ENCODE measurements at places on chromosomes 4 and X.

DNA sequence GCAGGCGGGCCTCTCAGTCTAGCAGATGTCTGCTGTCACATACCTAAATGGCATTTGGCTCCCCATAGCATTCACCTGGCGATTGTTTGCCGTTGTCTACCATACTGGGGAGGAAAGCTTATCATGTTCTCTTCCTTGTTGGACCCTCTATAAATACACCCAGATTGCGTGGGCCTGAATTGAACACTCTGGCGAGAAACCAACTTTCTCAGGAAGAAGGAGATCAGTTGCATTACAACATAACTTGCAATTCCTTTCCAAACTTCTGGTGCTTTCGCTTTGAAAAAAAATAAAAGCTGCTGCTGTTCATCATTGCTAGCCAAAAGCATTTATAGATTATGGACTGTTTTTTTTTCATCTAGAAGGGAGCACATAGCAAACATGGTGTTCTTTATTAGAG is 230.0 kb upstream of the GPC4 start:
- no peak for DNase-seq

- no peak for DNase-seq
These were observed 45.5 kb upstream of the HS3ST1 start for GRCh38 chr4:11474146-11474545.

DNA sequence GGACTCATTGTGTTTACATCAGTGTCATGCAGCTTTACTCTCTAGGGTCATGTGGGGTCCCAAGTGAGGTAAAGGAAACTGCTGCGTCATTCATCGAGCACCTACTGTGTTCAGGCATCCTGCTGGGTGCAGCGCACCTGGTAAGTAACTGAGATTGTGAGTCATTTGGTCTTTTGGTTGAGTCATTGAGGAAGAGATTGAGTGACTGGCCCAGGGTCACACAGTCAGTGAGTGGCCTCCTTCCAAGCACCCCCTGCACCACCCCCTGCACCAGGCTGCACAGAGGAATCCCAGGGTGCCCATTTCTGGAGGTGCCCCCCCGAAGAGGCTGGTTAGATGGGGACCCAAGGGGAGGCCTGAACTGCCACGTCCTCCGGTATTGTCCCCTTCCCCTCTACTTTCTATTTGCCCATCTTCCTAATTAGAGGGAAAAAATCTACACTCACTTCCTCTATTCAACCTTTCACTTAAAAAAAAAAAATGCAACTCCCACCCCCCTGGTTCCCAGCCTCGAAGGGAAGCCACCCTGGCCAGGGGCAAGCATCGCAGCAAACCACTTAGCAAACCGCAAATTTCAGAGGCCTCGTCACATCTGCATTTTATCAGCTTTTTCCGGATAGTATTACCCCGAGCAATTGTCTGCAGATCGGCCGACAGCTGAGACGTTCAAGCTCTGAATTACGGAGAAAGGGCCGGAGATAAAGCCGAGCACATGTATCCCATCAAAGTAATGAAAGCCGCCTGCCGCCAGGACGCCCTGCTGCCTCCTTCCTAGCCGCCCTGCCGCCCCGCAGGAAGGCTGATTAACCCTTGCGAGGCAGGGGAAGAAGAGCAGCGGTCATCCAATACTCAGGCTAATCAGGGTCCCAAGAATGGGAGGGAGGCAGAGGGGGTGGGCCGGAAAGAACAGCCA is 96.3 kb upstream of the MSX1 start:
- DNase-seq, result peak; percentile 7

- no peak for DNase-seq
These were observed 23.0 kb upstream of the UGT2B4 start for GRCh38 chr4:69518538-69519198.

DNA sequence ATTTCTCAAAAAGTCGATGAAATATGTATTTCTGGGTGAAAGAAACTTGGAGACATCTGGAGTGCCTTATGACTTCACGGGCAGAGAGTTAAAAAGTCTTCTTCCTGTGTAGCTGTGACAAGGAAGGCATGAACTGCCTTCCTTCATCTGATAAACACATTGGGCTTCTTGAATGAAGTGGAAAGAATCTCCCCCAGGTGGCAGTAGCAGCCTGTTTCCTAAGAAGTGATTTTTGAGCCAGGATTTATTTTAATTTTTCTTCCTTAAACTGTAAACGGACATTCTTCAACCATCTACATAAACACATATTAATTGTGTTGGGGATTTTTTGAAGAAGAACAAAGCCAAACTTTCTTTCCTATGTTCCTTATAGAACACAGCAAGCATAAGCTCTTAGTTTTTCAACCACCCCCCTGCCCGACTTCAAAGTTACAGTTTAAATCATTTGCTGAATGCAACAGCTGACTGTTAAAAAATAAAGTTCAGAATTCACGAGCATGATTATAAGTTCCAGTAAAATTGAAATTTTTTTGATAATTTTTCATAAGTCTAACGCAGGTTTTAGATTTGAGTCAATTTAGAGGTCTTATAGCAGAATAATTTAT is 980 bp upstream of the GIMD1 start:
- no peak for DNase-seq

DNA sequence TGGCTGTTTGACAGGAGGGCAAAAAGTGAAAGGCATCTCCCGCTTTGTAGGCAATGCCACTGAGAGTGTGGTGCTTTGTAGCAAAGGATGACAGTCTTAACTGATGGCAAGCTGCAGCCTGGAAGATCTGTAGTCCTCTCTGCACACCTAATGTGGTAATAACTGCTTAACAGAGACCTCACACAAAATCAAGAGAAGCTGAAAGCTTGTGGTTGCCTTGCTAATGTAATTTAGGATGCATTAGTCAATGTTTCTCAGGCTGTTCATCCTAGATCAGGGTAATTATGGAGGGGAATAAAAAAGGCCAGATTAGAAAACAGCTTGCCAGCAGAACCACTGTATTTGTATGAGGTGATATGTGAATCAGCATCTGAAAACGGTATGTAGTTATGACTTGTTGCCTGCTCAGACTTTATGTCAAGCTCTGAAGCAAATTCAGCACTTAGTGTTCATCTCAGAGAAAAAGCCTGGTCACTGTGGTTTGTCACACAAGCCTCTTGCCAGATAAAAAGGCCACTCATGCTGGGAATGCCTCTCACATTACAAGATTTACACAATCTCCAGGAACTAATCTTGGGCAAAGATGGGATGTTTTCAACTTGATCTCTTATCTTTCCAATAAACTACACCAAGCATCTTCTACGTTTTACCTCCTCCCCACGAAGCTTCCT is 130.8 kb downstream of the ENOX2 start:
- DNase-seq, result no peak

DNA sequence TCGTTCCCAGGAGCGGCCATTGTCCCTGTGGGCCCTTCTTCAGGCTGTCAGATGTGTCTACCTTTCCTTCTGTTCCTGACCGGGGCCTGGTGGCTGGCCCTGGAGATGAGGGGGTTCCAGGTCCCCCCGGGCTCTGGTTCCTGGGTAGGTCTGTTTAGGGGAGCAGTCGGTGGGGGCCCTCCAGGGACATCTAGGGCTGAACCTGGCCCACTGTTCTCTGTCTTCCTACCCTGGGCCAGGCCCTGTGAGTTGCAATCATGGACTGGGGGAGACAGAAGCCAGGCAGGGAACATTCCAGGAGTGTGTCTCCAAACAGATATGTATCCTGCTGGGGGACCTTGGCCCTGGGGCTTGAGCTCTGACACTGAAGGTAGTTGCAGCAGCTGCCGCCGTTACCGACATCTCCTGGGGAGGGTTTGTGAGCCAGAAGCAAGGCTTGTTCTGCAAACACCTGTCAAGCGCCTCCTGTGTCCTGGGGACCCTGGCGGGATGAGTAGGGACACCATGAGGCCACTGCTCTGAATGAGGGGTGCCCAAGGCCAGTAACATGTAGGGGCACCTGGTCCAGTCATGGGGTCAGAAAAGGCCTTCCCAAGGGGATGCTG is 49.5 kb upstream of the ADRA2C start:
- DNase-seq, result no peak

- no peak for DNase-seq
These were observed 108.5 kb downstream of the HMX1 start for GRCh38 chr4:8762951-8763735.

- DNase-seq, result peak; percentile 20
These were observed 40.0 kb downstream of the C4orf51 start for GRCh38 chr4:145719752-145720624.

DNA sequence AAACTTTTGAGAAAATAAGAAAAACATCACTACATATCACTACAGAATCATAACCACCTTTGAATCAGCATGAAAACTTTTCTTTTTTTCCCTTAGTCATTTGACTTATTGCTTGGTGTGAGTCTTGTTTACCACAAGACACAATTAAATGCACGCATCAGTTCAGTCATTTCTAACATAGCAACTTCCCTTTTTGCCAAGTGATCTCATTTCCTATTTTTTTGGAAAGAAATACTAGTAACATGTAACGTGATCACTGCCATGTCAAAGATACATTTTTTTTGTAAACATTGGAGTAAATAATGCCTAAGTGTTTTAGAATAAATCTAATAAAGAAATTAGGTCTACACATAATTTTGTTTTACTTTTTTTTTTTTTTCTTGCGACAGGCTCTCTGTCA is 5.1 kb upstream of the CXCL8 start:
- no peak for DNase-seq

DNA sequence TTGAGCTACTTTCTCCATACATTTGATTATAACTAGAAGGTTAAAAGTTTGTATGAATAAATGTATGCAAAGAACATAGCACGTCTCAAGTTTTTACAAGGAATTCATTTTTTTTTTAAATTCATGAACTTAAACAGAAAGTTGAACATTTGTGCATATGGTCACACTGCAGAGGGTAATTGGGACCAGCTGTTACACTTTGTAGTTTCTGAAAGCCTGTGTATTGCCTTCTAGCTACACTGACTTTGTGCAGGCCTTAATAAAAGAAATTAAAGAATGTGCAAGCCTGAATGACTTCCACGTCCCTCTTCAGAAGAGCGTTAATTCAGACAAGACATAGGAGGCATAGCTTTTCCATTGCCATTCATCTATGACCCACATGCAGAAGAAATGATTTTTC is 153.1 kb upstream of the PCDH18 start:
- DNase-seq, result no peak

DNA sequence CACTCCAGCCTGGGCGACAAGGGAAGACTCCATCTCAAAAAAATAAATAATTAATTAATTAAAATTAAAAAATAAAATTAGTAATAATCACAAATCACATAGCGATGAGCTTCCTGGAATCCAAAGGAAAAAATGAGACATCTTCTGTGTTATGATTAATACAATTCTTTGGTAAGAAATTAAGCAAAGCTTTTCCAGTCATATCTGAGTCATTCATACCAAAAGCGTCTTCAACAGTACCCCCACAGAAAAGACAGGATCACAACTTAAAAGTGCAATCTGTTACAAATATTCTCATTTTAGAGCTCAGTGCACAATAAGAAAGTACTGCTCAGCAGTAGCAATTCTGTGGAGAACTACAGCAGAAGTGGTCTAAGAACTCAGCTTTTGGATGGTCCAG is 168.5 kb upstream of the MXRA5 start:
- no peak for DNase-seq

- DNase-seq, result no peak
These were observed 61.1 kb upstream of the RPL34 start for GRCh38 chr4:108559068-108559793.

DNA sequence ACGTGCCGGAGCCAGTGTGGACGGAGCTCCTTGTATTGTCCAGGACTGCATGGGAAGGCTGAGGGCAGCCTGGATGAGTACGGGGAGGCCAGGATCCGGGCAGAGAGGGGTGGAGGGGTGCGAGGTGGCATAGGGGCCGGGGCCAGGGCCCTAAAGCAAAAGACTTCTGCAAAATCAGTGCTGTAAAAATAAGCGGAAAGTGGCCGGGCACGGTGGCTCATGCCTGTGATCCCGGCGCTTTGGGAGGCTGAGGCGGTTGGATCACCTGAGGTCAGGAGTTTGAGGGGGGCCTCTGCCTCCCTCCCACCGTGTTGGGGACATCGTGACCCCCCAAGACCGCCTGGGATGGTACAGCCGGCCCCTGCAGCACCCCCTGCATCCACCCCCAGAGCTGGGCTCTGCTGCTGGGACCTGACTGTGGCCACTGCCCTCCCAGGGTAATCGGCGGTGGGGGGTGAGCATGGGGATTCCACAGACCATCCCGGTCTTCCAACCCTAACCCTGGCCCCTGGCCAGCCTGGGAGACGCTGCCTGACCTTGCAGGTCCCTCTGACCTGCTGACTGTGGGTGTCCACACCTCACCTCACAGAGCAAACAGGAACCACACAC is 23.4 kb upstream of the PLCXD1 start:
- no peak for DNase-seq

DNA sequence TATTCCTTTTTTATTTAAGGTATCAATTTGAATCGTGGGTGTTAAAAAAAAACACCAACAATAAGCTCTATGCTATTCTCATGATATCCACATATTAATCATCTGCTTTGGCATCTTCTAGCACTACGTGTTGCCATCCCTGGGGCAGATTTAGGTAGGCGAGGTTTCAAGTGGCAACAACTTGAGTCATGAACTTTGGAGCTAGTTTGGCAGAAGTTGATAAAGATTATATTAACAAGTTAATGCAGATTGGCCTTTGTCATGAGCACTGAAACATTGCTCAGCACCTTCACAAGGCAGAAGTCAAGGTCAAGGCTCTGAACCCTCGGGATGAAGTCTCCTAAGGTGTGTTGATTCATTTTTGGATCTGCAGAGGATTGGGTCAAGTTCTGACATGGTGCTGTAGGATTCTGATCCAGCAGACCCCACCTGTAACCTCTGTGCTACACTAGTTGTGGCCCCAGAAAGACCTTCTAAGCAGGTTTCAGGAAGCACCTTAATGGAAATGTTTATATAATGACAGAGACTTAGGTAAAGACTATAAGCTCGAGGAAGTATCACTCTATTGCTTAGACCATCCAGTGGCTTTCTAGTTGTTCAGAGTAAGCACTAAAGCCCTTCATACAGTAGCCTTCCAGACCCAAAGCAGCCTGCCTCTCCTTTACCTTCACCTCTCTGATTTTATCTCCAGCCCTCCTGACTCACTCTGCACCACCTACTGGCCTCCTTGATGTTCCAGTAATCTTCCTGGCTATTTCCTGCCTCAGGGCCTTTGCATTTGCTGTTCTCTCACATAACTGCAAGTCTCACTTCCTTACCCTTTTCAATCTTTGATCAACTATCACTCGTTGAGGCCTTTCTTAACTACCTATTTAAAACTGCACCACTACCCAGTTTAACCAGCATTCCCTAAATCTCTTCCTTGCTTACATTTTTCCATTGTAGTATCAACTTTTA is 117.0 kb upstream of the SLC4A4 start:
- no peak for DNase-seq

DNA sequence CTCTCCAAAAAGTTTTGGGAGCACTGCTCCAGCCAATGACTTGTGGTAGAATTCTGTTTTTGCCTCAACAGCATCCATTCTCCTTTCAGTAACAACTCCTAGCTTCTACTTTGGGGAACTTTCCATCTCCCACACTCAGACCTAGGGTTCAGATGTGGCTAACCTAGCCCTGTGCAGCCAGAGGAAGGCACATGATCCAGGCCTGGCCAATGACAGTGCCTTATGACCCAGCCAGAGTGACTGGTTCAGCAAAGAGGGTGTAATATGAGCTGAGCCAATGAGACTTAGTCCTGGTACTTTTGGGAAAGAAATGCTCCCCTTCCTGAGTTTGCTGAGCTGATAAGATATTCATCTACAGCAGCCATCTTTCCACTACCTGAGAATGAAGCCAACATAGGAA is 5.4 kb upstream of the USP46 start:
- no peak for DNase-seq

- no peak for DNase-seq
These were observed 278.4 kb upstream of the AGTR2 start for GRCh38 chrX:115892056-115892708.

GRCh38 chrX:73922856-73923455 is 360.0 kb downstream of the CHIC1 start:
- no peak for DNase-seq

Measured in stimulated activated CD4-positive, alpha-beta T cell treated with anti-CD3 and anti-CD28 coated beads, Interleukin-4, amount 100 ng/mL, for 1 hour (primary cell).